ENCODE measurements at places on chromosomes 1 and 21.

DNA sequence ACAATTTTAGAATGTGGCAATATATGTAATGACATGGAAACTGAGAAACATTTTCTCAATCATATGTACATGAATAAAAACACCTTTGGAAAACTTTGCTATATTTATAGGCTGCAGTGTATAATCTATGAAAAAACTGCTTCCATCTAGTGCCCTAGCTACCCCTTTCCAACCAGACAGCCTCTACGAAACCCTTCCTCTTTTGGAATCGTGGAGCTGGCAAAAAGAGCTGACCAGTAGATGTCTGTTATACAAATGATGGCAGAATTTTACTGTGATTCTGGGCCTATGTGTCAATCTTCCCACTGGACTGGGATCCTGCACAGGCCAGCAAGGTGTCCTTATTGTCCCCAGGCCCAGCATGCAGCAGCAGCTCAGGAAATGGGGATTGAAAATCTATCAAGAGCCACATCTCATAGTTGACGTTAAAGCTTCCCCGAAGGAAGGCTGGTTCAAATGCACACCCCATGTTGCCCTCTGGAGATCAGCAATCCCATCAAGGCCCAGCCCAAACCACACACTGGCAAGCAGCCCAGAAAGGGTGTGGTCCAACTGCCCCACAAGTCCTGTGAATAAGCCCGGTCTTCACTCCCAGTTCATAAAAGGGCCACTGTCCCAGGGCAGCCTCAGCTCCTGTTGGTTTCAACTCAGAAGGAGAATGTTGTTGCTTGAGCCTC lies 8.8 kb upstream of the FAM20B start:
- no peak overlapping the region for H3K27ac ChIP-seq
- H3K4me3 ChIP-seq, result no peak overlapping the region
- no peaks in the 10 kb centered on the region for H3K27me3 ChIP-seq
- no peaks in the 10 kb centered on the region for H3K36me3 ChIP-seq
- no peaks in the 10 kb centered on the region for H3K4me1 ChIP-seq

- no peaks in the 10 kb centered on the region for H3K27me3 ChIP-seq
- no peaks in the 10 kb centered on the region for H3K36me3 ChIP-seq
- H3K27ac ChIP-seq, result no peak overlapping the region
- H3K4me3 ChIP-seq, result no peak overlapping the region
- H3K4me1 ChIP-seq, result no peaks in the 10 kb centered on the region
- DNase-seq, result no peak
These were observed 10.5 kb downstream of the ACOT11 start for GRCh38 chr1:54558434-54559030.

- H3K27me3 ChIP-seq, result no peaks in the 10 kb centered on the region
- no peak overlapping the region for H3K4me3 ChIP-seq
- DNase-seq, result no peak
- H3K27ac ChIP-seq, result no peak overlapping the region
- H3K36me3 ChIP-seq, result peaks cover 14% of the 10 kb centered on the region
- no peaks in the 10 kb centered on the region for H3K4me1 ChIP-seq
These were observed 16.6 kb downstream of the NUDC start for GRCh38 chr1:26938004-26938658.

- DNase-seq, result no peak
- H3K27ac ChIP-seq, result no peak overlapping the region
- H3K36me3 ChIP-seq, result peaks cover 44% of the 10 kb centered on the region
- H3K27me3 ChIP-seq, result no peaks in the 10 kb centered on the region
These were observed 24.8 kb upstream of the MTF1 start for GRCh38 chr1:37884145-37884544.

DNA sequence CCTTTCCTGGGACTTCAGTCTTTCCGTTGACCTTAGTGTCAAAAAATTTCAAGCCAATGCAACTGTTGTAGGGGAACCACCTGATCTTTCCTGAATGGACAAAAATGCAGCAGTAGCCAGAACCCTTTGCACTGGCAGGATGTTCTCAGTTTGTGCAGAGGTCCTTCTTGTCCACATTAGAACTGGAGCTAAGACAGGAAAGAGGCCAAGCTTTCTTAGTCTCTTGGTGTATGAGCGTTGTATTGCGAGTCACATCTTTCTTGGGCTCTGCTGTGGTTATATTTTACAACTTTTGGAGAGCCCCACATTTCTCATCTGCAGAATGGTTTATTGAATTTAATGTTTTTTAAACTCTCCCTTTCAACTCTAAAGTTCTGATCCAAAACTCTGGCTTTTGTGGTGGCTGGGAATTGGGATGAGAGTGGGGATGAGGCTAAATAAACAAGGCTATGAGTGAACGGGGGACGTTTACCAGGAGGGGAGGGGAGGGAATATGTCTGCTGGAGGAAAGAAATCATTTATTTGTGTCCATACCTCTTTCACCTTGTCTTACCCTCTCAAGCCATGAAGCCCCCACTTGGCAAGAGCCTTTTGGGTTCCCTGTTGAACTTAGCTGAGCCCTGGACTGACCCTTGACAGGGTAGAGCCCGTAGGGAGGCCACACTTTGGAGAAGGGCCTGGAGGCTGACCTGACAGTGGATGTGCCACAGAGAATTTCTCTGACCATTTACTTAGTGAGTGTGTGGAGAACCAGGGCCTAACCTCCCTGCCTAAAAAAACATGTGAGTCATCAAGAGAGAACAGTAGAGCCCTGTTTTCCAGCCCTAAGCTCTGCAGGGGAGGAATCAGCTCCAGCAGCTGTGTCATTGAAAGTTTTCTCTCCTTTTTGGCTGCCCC lies 586 bp downstream of the CHI3L2 start:
- H3K36me3 ChIP-seq, result no peaks in the 10 kb centered on the region
- H3K27me3 ChIP-seq, result no peaks in the 10 kb centered on the region
- no peak for DNase-seq
- no peak overlapping the region for H3K27ac ChIP-seq

DNA sequence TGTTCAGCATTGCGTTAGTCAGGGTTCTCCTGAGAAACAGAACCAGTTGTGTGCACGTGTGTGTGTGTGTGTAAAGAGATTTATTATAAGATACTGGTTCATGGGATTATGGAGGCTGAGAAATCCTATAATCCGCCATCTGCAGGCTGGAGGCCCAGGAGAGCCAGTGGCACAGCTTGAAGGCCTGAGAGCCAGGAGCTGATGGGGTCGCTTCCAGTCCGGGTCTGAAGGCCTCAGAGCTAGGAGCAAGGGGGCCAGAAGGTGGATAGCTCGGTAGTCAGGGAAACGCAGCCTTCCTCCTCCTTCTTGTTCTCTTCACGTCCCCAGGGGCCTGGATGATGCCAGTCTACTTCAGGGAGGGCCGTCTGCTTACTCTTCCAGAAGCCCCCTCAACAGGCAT lies 37.7 kb downstream of the FAAP20 start:
- no peak overlapping the region for H3K27ac ChIP-seq
- no peak for DNase-seq
- no peaks in the 10 kb centered on the region for H3K27me3 ChIP-seq
- no peak overlapping the region for H3K4me3 ChIP-seq

DNA sequence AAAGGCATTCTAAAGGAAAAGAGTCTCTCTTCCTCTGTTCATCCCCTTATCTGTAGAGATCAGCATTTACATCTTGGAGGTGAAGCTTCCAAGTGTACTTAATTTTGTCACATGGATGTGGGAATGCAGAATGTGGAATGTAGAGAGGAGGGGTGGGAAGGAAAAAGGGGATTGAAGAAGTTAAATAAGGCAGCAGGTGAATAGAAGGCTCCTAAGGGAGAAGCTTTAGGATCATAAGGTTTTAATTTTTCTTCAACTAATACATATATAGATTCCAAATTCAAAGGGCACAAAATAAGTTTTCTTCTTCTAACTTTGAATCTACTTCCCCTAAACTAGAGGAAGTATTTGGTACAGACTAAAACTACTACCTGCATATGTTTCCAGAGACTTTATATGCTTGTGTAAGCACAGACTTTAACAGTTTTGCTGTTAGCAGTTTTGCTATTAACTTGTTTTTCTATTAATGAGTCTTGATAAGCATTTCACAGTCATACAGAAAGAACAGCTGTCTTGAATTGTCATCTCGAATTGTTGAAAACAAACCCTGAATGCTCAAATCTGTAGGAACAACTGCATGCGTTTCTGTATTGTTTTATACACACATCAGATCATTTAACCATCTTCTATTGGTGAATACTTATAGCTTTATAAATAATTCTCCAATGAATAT lies 12.7 kb downstream of the TENT5C start:
- H3K4me3 ChIP-seq, result no peak overlapping the region
- H3K27me3 ChIP-seq, result no peaks in the 10 kb centered on the region
- H3K36me3 ChIP-seq, result no peaks in the 10 kb centered on the region
- DNase-seq, result no peak

DNA sequence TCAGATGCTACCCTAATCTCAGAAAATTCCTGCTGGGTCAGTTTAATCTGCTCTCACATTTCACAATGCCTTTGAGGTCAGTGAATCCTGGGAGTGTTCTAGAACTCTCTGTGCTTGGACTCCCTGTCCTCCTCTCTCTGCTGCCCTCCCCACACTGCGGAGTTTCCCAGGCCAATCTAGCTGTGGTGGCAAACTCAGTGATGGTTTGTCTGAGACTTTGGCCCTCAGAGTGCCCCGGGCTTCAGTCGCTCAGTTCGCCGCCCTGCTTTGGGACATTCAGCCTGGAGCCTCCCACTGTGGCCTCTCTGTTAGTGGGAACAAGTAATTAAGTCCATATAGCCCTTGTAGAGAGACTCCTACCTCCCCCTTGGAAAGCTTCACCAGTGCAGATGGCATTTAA lies 7.1 kb downstream of the C1orf226 start:
- 0 out of 2 replicates have a peak, but pooled peaks cover under 1% of the 10 kb centered on the region for H3K36me3 ChIP-seq
- H3K4me1 ChIP-seq, result peaks cover 6% of the 10 kb centered on the region
- no peak overlapping the region for H3K4me3 ChIP-seq
- no peaks in the 10 kb centered on the region for H3K27me3 ChIP-seq
- peak; percentile 42 for DNase-seq

- H3K4me3 ChIP-seq, result no peak overlapping the region
- no peaks in the 10 kb centered on the region for H3K4me1 ChIP-seq
- no peak overlapping the region for H3K27ac ChIP-seq
- no peaks in the 10 kb centered on the region for H3K36me3 ChIP-seq
- H3K27me3 ChIP-seq, result no peaks in the 10 kb centered on the region
- DNase-seq, result no peak
These were observed 207.0 kb downstream of the TNR start for GRCh38 chr1:175536369-175536768.

GRCh38 chr1:21955058-21955457 lies 17.9 kb upstream of the HSPG2 start:
- no peak overlapping the region for H3K27ac ChIP-seq
- H3K4me1 ChIP-seq, result peaks cover 14% of the 10 kb centered on the region
- H3K36me3 ChIP-seq, result no peaks in the 10 kb centered on the region

DNA sequence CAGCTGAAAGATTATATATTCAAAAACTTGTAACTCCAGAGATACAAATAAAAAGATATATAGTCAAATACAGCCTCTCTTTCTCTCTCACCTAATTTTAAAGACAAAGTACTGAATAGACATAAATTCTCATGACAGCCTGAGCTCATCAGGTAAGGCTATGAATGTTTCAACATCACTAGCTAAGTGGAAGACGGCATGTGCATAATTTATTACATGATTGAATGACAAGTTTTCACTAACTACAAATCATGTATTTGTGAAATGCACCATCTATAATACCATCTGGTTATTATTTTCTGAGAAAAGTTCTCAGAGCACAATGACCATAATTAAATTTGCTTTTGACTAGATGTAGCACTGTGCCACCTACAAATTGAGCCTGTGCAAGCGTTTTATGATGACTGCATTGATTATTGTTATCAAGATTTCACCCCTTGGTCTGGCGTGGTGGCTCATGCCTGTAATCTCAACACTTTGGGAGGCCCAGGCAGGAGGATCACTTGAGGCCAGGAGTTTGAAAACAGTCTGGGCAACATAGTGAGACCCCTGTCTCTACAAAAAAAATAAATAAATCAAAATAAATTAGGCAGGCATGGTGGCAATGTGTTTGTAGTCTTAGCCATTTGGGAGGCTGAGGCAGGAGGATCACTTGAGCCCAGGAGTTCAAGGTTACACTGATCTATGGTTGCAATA lies 128.2 kb downstream of the APP start:
- H3K27ac ChIP-seq, result no peak overlapping the region
- no peaks in the 10 kb centered on the region for H3K27me3 ChIP-seq
- peaks cover 4% of the 10 kb centered on the region for H3K36me3 ChIP-seq
- H3K4me1 ChIP-seq, result peaks cover 2% of the 10 kb centered on the region
- no peak for DNase-seq

GRCh38 chr1:153535242-153536011 lies at the start of gene S100A6:
Gene S100A6 (minus strand): TSS chr1:153535991. CDS start chr1:153535339, 652 bp downstream.
- peak within 1 kb of the TSS; percentile 37 for H3K4me3 ChIP-seq
- no peak within 1 kb of the TSS for H3K27ac ChIP-seq
- no peaks in the 10 kb centered on the region for H3K36me3 ChIP-seq

- no peak overlapping the region for H3K4me3 ChIP-seq
- H3K36me3 ChIP-seq, result no peaks in the 10 kb centered on the region
- H3K27ac ChIP-seq, result no peak overlapping the region
- DNase-seq, result no peak
- H3K4me1 ChIP-seq, result no peaks in the 10 kb centered on the region
These were observed 156.3 kb upstream of the C1orf174 start for GRCh38 chr1:4056422-4056821.

- no peak overlapping the region for H3K4me3 ChIP-seq
- H3K4me1 ChIP-seq, result no peaks in the 10 kb centered on the region
- no peak for DNase-seq
- H3K27me3 ChIP-seq, result no peaks in the 10 kb centered on the region
These were observed 74.9 kb upstream of the BCL10 start for GRCh38 chr1:85351202-85351828.

- H3K4me3 ChIP-seq, result no peak overlapping the region
- H3K4me1 ChIP-seq, result no peaks in the 10 kb centered on the region
- no peaks in the 10 kb centered on the region for H3K27me3 ChIP-seq
- no peak overlapping the region for H3K27ac ChIP-seq
These were observed 15.8 kb downstream of the PRXL2B start for GRCh38 chr1:2602311-2602835.

- no peak for DNase-seq
- no peak overlapping the region for H3K27ac ChIP-seq
- no peaks in the 10 kb centered on the region for H3K36me3 ChIP-seq
- peaks cover 1% of the 10 kb centered on the region for H3K4me1 ChIP-seq
- no peaks in the 10 kb centered on the region for H3K27me3 ChIP-seq
These were observed 42.3 kb downstream of the MAN1C1 start for GRCh38 chr1:25658791-25659431.

DNA sequence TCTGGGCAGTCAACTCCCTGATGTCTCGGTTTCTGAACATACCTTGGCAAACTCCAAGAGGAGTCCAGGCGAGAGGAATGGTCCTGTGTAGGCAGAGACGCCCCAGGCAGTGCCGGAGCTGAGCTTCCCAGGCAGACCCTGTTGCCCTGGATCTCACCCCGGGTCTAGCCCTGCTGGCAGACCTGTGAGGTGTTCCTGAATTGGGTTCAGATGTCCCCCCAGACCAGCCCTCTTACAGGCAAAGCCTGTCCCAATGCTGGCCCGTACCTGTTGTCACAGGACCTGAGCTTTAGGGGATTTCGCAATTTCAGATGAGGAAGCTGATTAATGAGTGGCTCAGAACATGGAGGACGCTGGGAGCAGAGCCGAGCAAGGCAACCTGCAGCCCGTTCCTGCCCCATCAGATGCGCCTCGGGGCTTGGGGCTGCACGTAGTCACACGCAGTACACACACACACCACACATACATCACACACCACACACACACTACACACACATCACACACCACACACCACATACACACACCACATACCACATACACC lies 38.5 kb upstream of the PDE9A start:
- no peak for DNase-seq
- no peak overlapping the region for H3K4me3 ChIP-seq
- H3K27me3 ChIP-seq, result peaks cover 2% of the 10 kb centered on the region

Data from H1 (cell line).